Neural progenitor cell (in vitro differentiated cells): ENCODE measurements at places on chromosomes 12 and 14. TPM values are rescaled to one million over a fixed set of nuclear protein-coding genes. Genes with fewer than 3 reads are reported as not detected.

PPFIA2 gene
- 1.4 and 2.2 TPM in 2 replicates for total RNA-seq

DEGS2 gene
- 0.25 TPM in 1 of 2 replicates, not detected in the other for total RNA-seq

MYF5 gene
- not detected in 2 replicates for total RNA-seq

EPYC gene
- total RNA-seq = not detected in 2 replicates

MTHFD1 gene
- 49.3 and 54.5 TPM in 2 replicates for total RNA-seq

AQP6 gene
- total RNA-seq = 0.12 TPM in 1 of 2 replicates, not detected in the other

OTX2 gene
- 453 and 513 TPM in 2 replicates for total RNA-seq
